Activated T-cell treated with anti-CD3 and anti-CD28 coated beads for 48 hours (primary cell): ENCODE measurements at places on chromosomes 3 and 15.

GRCh38 chr3:123521179-123521969, 63.5 kb downstream of the HACD2 start:
- DNase-seq = no peak

GRCh38 chr15:71189718-71190117, 74.4 kb downstream of the THSD4 start:
- no peak for DNase-seq

GRCh38 chr15:66186049-66186825, 67.3 kb downstream of the MEGF11 start:
- DNase-seq = no peak

- no peak for DNase-seq
Observed at GRCh38 chr3:177960722-177961121, 575.5 kb upstream of the KCNMB2 start.

- no peak for DNase-seq
Observed at GRCh38 chr15:41423979-41424659, 7.2 kb downstream of the RTF1 start.

- no peak for DNase-seq
Observed at GRCh38 chr3:172155897-172156585, 116.7 kb downstream of the FNDC3B start.

DNA sequence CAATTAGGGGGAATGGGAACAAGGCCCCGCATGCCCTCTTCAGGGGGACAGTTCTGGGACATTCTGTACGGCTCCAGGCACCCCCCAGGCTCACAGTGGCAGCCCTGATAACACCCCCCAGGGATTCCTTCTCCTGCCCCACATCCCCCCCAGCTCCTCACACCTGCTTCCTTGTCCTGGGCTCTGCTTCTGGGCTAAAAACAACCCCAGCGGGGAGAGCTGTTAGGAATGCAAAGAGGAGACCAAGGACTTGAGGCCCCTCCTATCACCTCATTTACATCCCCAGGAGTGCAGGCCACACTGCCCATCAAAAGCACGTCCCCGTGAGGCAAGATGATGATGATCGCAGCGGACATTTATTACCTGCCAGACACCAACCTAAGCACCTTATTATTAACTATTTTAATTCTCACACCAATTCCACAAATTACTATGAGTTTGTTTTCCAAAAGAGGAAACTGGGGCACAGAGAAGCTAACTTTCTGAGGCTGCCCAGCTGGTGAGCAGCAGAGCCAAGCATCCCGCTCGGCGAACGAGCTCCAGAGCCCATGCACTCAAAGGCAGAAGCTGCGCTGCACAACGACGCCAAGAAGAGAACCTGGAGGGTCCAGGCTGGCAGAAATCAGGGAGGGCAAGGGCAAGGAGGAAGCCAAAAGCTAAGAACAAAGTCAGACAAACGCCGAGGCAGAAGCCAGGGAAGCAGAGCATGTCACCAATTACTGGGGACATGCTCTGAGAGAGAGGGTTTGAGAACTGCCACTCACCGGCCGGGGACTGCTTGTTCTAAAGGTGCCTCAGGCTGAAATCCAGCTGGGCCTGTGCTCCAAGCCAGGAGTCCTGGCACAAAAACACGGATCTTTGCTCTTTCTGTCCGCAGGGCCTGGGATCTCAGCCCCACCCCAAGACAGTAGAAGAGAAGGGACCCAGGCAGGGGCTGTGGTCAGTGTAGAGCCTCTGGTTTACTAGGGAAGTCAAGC, 76.2 kb upstream of the NSMCE3 start:
- DNase-seq = no peak

DNA sequence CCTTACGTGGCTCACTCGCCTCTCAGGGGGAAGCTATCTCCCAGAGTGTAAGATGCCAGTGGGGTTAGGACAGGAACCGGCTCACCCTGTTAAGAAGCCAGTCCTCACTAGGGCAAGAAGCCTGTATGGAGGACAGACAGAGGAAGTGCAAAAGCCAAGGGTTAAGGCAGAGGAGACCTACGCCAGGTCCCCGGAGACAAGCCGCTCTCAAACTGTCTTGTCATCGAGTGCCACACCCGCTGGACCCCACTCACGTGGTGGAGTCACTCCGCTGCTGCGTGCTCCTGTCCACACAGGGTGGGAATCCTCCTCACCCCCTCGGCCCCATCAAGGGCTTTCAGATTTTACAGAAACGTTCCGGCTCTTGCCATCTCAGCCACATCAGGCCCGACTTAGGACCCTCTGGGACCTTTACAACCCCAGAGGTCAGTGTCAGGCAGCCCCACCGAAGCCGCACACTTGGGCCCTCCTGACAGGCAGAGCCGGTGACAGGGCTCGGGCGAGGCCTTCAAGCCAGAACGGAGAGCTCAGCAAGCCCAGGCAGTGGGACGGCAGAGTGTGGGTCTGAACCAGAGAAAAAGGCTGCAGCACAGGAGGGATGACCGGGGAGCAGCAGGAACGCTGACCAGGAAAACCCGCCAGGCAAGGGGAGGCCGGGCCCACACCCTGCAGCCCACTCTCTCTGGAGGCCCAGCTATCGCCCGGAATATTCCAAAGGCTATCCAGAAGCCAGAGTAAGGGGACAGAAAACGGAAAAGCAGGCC, 61.7 kb downstream of the XXYLT1 start:
- DNase-seq = no peak

- no peak for DNase-seq
Observed at GRCh38 chr15:28911310-28911931, 25.6 kb downstream of the APBA2 start.

DNA sequence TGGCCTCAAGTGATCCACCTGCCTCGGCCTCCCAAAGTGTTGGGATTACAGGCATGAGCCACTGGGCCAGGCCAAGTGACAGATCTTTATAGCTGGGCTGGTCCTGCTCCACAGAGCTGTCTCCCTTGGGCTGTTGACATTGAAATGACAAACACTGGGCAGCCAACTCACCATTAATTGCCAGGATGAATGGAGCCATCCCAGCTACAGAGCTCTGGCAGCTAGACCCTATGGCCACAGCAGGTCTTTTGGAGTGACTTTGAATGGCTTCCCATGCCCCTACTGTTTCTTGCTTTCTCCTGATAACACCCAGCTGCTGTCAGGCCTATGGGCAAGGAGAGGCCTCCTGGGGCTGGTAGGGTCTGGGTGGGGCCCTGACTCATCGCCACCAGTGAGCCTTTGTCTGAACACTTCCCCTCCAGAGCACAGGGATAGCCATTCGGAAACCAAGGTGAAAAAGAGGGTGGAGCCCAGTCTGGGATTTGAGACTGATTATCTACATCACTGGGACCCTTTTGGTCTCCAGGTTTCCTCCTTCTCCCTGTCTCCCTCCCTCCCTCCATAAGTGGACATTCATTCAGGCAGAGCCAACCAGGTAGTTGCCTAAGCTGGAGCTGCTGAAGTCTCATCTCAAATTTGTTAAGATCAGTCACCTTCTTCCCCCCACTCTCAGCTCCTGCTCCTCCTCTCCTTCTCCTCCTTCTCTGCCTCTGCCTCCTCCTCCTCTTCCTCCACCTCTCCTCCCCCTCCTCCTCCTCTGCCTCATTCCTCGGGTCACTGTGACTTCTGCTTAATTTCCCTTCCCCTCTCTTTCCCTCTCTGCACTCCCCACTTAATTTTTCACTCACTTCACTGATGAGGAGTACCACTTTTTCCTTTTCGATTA, 34.0 kb downstream of the BHLHE40 start:
- no peak for DNase-seq

DNA sequence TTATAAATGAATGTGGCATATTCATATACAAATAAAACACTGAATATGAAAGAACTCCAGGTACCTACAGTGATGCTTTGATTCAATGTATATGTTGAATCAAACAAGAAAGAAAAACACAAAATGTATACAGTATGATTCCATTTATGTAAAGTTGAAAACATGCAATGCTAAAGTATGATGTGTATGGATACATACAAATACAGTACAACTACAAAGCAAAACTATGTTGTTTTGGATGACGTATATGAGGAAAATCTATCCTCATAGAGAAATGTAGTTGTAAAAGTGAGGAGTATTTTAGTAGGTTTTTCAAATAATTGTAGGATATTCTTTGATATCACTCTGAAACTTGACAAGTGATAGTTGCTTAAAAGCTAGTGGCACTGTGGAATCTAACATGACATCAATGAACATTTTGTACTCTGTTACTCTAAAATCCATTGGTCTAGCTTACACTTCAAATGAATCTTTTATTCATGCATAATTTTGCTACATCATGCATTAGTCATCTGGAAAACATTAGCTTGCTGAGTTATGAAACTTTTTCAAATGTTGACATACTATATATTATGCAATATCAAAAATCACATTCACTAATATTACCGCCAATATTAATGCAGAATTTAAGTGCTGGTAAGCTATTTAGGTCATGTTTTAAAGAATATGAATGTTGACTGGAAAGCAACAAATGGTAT, 278.1 kb upstream of the CHRNA7 start:
- DNase-seq = no peak

DNA sequence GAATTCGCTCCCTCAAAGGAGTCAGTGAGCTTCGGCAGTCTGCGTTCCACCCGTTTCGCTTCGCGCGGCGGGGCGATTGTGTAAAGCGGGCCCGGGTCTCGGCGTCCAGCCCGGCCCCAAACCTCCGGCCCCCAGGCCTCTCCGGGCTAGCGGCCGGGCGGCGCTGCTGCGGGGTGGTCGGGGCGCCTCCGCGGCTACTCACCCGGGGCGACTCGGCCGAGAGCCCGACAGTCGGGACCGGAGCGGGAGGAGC, 412 bp downstream of the CHDH start:
- DNase-seq = no peak

DNA sequence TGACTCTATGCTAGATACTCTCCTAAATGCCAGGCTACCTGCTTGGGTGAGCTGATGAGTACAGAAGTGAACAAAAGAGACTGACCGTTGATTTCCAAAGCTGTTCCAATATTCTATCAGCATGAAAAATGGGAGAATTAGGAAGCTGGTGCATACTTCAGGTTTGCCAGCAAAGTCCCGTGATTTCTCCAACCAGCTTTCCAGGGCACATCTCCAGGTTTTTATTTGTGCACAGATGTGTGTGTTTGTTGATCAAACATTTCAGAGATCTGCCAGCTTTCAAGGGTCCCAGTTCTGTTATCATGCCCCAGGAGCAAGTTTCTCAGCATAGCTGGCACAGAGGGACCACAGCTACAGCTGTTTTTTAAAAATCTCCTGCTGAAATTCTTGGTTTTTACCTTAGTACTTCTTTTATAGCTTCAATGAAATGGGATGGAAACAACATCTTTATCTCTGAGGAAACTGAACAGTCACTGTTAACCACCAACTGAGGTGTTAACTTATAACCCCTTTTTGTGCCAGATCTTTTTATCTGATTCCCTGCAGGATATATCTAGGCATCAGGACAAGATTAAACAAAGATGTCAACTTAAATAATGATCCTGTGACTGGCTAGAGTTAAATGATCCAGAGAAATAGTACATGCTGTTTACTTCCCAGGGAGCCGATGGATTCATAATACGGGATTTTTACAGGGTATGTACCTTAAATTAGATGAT, 380.8 kb downstream of the GRM7 start:
- DNase-seq = no peak

GRCh38 chr3:23869977-23870662, 46.7 kb downstream of the NKIRAS1 start:
- DNase-seq = no peak
